ENCODE measurements at places on chromosomes 2 and 18. TPM values are rescaled to one million over a fixed set of nuclear protein-coding genes. Genes with fewer than 3 reads are reported as not detected.
A peak's percentile ranks its signal among the peaks of the same experiment; 100 is the strongest.

DNA sequence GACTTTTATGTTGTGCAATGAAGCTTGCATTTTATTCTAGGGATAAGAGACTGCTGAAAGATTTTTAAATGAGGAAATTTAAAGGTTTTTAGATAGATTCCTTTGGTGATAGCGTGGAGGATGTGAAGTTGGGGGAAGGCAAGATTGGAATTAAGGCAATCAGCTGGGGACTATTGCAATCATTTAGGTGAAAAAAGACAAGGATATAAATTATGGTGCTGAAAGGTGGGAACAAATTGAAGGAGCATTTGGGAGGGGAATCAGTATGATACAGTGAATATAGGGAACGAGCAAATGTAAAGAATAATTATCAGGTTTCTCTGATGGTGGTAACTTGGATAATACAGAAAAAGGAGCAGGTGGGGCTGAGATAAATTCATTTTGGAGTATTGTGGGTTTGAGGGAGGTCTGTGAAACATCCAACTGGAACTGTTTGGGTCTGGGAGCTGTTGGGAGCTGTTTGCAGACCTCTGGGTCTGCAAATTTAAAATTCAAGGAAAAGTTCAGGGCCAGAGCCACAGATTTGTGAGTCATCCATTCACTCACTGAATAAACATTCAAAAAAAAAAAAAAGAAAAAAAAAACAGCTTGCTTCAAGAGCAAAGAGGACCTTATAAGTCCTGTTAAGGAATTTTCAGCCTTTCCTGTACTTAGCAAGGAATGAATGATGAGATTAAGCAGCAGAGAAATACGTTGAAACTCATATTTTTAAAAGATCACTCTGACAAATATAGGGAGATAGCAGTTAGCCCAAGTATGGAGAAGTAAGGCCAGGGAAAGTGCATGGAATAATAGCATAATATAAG, 257.5 kb upstream of the FN1 start:
- DNase-seq = no peak

DNA sequence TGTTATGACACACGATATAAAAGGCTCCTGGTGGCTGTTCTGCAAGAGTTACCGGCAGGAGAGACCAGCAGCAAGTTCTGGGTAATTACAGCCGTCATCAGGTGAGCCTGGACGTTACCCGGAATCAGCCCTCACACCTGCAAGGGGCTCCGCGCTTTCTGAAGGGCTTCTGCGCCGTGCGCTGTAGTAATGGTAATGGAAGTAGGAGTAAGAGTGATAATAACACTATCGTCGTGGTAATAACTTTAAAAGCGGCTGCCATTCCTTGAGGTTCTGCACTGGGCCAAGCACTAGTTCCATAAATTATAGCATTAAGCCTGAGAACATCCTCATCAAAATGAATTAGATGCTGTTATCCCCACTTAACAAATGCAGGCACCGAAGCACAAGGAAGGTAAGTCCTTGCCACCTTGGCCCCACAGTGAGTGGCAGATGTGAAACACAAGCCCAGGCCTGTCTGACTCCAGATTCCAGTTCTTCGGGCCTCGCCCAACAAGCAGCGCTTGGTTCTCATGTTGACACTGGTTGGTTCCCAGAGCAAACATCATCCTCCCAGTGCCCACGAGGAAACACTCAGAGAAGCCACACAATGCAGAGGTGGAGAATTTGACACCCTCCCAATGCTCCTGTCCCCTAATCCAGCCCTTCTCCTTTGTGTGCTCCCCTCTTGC, 205.2 kb downstream of the EIPR1 start:
- DNase-seq = no peak

GRCh38 chr2:238448031-238448955, 21.6 kb downstream of the ASB1 start:
- DNase-seq = no peak

DNA sequence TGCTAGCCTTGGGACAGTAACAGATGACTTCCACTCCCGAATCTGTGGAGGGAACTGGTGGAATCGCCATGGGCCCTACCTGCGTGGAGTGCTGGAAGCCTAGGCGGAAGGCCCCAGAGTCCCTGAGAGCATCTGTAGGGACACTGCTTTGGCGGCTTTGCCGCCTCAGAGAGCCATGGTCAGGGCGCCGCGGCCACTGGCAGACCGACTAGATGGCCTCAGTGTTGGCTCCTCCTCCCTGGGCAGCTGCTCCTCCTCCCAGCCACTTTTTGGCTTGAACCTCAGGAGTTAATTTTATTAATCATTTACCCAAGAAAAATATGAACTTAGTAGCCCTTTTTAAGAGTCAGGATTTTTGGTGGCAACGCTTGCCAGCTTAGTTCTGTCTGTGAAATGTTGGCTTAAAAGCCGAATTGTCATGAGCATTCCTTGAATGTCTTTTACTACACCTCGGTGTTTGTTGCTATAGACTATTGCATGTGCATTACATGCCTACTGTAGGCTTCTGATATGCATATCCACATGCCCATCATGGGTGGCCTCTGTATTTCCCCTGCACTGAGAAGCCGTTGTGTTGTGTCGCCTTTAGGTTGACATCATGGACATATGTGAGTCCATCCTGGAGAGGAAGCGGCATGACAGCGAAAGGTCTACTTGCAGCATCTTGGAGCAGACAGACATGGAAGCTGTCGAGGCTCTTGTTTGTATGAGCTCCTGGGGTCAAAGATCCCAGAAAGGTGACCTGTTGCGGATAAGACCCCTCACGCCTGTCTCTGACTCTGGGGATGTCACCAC, 2.4 kb downstream of the KLF11 start:
- no peak for DNase-seq

DNA sequence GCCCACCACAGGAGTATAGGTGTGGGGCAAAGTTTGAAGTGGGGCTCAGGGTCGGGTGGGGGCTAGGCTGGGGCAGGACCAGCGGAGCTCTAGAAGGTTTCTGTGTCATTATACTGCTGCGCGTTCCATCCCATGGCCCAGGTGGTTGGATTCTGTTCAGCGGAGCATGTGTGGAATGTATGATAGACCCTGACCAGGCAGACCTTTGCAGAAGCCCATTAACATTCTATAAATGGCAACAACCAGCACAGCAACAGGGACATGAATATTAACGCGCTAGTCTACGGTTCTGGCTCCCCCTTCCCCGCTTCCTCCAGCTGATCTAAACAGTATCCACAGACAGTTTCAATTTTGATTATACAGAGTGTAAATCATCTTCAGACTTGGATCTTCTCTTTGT, 4.1 kb upstream of the PRKCE start:
- no peak for DNase-seq

DNA sequence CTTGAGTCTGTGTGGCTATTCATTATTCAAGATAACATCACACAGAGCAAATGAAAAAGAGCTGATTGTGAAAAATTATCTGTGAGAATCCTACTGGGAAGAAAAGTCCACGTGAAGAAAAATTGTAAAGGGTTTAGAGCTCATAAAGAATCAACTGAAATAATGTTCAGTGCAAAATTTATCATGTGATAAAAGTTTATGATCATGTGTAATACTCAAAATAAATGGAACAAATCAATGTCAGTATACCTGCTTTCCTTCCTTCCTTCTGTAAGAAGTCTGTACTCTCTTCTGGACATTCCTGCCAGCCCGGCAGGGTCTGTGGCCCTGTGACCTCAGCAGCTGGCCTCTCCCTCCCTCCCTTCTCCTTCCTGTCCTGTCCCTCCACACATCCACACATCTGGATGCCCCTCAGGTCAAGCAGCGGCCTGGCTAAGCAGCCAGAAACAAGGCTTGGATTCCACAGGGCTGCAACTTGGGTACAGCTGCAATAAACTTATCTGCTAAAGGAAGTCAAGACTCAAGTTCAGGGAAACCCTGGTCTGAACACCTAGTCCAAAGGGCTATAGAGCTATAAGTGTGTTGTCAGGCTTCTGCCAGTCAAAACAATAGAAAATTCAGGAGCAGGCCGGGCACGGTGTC, 172.1 kb downstream of the MREG start:
- no peak for DNase-seq

GRCh38 chr18:26386002-26386401, 159.8 kb downstream of the TAF4B start:
- DNase-seq = peak; percentile 52

GRCh38 chr2:209147981-209148380, 275.9 kb upstream of the MAP2 start:
- no peak for DNase-seq

DNA sequence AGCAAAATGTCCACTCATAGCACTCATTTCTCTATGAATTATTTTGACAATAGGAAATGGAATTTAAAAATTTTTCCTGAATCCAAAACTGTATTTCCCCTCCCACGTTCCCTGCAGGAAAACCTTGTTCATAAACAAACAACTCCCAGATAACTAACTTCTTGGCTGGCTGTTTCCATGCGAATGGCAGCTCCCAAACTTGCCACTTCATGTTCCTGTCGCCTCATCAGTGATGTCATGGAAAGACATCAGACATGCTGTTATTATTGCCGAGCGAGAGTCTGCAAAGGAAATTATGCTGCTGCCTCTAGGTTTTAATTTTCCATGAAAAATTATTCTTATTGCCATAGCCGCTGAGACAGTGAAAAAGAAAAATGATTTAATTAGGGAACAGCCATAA, 117.0 kb upstream of the RIOK3 start:
- DNase-seq = no peak

GRCh38 chr2:109246176-109246575, 117.2 kb downstream of the SH3RF3 start:
- no peak for DNase-seq

The ORMDL1 gene
- polyA plus RNA-seq = 105 TPM

The DUSP11 gene
- 41.6 TPM for polyA plus RNA-seq

The ANKRD62 gene
- polyA plus RNA-seq = 0.05 TPM

The FZD7 gene
- 89.1 TPM for polyA plus RNA-seq

The CKAP2L gene
- polyA plus RNA-seq = 16.4 TPM

The TMEM169 gene
- 14.2 TPM for polyA plus RNA-seq

Data from right renal pelvis (tissue), 4 donors.